ENCODE measurements at places on chromosomes 5 and 9.

DNA sequence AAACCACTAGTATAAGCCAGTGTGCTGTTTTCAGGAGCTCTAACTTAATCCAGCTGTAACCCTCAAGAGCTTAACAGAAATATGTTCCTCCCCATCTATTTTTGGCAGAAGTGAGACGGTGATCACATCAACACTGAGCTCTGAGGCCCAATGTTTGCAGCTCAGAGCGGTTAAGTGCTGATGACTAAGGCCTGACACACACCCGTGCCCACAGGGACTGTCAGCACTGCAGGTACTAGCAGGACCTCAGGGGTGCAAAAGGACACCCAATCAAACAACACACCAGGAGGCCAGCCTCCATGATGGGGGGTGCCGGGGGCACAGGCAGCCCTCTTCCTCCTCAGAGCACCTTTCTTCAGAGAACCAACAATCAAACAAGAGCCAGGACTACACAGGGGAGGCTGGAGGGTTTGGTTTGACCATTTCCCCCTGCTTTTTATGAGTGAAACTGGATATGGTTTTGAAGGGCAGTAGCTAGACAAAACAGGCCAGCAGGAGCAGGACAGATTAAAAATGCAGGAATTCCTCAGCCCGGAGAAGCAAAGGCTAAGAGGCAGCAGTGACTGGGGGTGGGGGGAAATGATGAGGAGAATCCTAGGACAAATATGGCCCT lies 61.3 kb downstream of the RAPGEF1 start:
- DNase-seq, result peak; percentile 90

DNA sequence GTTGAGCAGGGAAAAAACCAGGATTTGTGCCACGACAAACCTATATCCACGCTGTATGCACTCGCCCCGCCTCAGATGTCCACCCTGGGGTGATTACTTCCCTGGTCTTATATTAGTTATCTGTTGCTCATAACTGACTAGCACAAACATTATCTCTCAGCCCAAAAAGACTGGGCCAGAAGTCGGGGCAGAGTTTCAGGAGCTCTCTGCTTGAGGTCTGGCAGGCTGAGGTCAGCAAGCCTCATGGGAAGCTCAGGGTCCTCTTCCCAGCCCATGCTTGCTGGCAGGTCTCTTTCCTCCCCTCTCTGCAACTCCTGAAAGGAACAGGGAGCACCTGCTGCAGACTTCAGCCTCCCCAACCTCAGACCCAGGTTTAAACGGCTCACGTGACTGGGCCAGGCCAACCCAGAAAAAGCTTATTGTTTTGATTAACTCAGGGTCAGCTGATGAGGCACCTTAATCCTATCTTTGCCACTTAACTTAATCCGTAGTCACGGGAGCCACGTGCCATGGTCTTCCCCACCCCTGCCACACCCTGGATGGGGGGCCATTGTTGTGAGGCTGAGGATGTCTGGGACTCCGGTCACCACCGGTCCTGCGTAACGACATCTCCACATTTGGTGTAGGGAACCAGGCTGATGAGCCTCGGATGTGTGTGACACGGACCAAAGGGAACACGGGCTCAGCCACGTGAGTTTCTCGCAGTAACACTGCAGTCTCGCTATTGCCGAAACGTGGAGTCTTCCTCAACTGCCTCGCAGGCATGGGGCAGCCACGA lies 123.7 kb upstream of the IRX4 start:
- no peak for DNase-seq

DNA sequence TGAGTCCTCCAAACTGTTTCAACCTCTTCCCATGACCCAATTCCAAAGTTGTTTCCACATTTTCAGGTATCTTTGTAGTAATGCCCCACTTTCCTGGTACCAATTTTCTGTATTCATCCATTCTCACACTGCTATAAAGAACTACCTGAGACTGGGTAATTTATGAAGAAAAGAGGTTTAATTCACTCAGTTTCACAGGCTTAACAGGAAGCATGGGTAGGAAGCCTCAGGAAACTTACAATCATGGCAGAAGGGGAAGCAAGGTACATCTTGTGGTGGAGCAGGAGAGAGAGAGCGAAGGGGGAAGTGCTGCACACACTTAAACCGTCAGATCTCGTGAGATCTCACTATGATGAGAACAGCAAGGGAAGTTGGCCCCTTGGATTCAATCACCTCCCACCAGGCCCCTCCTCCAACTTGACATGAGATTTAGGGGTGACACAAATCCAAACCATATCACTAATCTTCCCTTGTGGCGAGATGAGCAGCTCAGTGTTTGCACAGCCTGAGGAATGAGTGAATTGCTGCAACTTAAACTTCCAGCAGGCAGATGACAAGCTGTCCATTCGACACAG lies 42.9 kb downstream of the TRIP13 start:
- DNase-seq, result no peak

DNA sequence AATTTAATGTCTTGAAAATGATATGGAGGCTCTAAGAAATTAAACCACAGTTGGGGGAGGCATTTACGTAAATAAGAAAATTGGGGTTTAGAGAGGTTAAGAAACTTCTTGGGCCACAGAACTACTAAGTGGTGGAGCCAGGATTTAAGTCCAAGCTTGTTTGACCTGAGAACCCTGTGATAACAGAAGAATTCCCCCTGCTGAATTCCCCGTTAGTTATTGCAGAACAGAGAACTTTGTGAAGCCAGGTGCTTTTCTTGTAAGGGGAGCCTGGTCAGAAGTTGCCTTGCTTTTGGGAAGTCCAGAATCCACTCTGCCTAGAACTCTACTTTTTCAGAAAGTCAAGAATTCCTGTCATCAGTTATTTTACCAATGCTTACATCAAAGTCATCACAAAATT lies 309.3 kb upstream of the SEMA6A start:
- DNase-seq, result no peak

DNA sequence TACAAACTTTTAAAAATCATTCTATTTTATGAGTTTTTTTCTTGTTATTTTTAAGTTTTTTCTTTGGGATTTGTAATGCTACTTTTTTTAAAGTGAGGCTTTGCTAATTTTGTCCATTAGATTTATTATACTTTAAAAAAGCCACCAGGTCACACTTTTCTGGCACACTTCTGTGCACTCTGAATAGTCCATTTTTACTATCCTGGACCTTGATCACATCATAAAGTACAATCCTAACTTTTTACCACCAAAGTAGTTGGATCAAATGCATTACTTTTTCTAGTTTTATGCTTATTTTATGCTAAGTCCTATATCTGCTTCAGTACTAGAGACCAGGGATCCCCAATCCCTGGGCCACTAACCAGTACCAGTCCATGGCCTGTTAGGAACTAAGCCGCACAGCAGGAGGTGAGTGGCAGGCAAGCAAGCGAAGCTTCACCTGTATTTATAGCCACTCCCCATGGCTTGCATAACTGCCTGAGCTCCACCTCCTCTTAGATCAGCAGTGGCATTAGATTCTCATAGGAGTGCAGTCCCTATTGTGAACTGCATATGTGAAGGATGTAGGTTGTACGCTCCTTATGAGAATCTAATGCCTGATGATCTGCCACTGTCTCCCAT lies 16.0 kb downstream of the FRRS1L start:
- DNase-seq, result no peak

GRCh38 chr5:171755354-171755821 lies 30.2 kb upstream of the SMIM23 start:
- no peak for DNase-seq

- DNase-seq, result no peak
Observed at GRCh38 chr9:35673132-35674024, at the start of gene CA9. Gene CA9 (plus strand): TSS chr9:35673928. CDS start chr9:35673960, 32 bp downstream.

DNA sequence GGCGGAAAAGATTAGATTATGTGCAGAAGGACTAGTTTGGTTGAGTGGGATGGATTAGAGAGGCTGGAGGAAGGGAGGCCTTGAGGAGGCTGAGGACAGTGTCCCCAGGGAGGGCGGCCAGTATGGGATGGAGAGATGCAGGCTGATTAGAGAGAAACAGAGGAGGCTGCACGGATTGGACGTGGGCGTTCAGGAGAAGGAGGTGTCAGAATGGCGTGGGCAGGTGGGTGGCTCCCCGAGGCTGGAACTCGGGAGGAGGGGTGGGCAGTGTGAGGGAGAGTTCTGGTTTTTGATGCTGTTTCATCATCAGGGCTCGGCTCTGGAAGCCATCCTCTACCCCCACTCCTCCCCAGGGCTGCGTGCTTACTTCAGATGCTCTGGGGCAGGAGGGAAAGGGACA lies 13.0 kb downstream of the CDHR2 start:
- DNase-seq, result no peak

DNA sequence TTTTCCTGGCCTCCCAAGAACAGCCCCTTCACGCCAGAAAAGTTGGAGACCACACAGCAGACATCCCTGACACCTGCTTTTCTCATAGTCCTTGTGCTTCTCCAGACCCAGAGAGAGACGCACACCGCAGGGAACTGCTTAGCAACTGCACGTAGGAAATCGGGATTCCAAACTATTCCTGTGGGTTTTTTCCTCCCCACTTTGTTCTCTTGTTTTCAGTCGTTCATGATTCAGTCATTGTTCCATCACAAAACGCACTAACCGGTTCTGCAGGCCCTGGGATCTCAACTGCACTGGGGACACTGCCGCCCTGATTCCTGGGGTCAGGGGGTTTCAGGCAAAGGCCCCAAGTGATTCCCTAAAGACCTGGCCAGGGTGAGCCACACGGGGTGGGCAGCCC lies 588.0 kb upstream of the KLF4 start:
- no peak for DNase-seq

- no peak for DNase-seq
Observed at GRCh38 chr9:91427873-91428272, 4.2 kb upstream of the NFIL3 start.

- DNase-seq, result peak; percentile 4
Observed at GRCh38 chr9:127386249-127386648, 10.7 kb upstream of the SLC2A8 start.

DNA sequence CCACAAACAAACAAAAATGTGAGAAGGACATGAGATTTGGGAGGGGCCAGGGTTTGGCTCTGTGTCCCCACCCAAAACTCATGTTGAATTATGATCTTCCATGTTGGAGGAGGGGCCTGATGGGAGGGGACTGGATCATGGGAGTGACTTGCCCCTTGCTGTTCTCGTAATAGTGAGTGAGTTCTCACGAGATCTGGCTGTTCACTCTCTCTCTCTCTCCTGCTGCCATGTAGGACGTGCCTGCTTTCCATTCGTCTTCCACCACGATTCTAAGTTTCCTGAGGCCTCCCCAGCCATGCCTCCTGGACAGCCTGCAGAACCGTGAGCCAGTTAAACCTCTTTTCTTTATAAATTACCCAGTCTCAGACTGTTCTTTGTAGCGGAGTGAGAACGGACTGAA lies 118.7 kb downstream of the RXRA start:
- no peak for DNase-seq

DNA sequence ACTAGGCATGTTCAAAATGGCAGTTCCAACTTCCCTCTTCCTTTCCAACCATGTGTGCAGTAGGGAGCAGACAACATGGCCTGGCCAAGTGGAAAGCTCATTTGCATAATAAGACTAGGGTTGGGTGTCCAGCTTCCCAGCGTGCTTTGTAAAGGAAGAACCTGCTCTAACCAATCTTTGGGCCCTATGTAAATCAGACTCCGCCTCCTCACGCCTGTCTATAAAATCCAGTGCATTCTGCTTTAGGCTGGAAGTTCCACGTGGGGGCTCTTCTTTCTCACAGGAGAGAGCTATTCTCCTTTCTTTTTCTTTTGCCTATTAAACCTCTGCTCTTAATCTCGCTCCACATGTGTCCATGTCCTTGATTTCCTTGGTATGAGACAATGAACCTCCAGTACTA lies 83.4 kb downstream of the GCNT1 start:
- no peak for DNase-seq

GRCh38 chr5:55821731-55822512 lies 29.2 kb upstream of the IL31RA start:
- DNase-seq, result no peak

DNA sequence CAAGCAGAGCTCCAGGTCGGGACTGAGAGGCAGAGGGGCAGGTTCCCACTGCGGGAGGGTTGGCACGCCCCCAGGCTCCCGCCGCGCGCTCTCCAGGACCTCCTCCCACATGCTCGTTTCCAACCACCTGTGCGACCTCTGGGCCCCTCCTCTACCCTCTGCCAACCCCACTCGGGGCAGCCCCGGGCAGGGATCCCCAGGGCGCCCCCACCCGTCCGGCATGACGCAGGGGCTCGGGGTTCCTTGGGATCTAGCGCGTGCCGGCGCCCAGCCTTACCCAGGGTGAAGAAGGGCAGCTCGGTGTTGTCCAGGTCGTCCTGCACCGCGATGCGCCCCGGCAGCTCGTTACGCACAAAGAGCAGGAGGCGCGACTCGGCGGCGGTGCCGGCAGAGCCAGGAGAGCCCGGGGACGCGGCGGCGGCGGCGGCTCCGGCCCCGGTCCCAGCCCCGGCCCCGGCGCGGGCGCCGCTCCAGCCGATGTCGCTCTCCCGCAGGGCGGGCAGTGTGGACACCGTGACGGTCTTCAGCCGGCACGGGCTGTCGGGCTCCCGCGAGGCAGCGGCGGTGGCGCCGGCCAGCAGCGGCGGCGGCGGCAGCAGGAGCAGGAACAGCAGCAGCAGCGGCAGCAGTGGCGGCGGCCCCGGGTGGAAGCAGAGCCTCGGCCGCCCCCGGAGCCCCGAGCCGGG lies 494 bp downstream of the ASTN2 start:
- DNase-seq, result no peak

GRCh38 chr9:86795047-86795442 lies 152.3 kb downstream of the GAS1 start:
- DNase-seq, result no peak

DNA sequence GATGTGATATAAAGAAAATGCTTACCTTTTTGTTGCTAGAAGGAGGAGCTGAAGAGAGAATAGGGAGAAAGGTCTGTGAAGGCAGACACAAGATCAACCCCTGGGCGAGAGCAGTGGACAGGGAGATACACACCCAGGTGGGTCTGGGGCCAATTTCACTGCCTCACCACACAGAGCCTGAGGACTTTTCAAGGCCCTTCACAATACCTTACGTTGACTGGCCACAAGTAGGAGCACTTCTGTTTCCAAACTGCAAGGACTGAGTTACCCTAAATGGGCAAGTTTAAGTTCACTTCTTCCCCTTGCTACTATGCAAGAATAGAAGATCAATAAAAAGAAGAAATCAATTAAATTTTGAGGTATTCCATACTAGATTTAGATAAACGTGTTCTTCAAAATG lies 174.5 kb upstream of the SLC12A2 start:
- no peak for DNase-seq

DNA sequence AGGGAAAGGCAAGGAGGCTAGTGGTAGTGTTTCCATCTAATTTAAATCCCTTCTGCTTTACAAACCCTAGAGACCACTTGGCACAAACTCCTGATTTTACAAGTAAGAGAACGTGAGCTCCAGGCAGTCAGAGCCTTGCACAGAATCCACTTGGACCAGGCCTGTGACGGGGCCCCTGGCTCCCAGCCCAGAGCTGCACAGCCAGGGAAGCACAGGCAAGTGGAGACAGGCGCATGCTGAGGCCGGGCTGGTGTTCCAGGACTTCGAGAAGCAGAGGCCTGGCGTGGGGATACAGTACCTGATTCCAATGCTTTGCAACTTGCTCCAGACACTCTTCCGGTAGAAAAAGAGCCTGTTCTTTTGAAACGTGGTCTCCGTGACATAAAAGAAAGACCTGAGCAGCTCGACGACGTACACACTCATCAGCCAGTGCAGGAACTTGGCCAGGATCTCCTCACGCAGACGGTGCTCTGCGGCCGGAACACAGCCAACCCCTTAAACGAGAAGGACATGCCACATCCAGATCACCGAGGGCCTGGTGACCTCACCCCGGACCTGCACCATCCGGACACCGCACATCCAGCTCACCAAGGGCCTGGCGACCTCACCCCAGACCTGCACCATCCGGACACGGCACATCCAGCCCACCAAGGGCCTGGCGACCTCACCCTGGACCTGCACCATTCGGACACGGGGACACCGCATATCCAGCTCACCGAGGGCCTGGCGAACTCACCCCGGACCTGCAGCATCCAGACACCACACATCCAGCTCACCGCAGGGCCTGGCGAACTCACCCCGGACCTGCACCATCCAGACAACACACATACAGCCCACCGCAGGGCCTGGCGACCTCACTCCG lies 12.5 kb downstream of the TERT start:
- DNase-seq, result no peak

Data from coronary artery (tissue), 2 donors.